Fibroblast of villous mesenchyme (primary cell): ENCODE measurements at places on chromosomes 5 and 9.
A peak's percentile ranks its signal among the peaks of the same experiment; 100 is the strongest.

DNA sequence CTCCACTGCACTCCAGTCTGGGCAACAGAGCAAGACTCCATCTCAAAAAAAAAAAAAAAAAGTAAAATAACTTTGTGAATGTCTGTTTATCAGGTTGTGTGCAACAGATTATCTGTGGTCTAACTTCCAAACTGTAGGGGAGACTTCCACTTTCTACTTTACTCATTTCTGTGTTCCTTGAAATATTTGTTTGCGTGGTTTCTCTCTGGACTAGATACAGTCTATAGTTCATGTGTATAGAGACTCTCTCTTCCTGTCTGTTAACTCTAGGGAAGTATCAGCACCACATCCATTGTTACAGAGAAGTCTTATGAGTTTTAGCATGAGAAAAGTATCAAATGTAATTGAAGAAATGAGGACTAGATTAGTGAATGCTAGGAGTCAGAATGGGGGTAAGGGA lies 168.3 kb downstream of the LPAR1 start:
- DNase-seq, result no peak

DNA sequence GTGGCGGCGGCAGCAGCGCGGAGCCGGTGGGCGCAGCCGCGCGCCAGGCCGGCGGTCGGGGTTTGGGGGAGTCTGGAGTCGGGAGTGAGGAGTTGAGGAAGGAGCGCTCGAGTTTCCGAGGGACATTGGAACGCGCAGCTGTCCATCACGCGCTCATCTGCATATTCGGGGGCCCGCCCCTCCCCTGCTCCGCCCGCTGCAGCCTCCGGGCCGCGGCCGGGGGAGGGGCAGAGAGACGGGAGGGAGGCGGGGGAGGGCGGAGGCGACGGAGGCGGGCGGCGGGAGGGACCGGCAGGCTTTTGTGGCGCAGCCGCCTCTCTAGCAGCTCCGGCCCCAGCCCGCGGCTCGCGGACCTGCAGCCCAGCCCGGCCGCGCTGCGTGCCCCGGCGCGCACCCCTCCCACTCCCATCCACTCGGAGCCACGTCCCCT lies at the start of gene IRX2:
IRX2 (minus strand) TSS at position 86 of the 430 bp plus-strand sequence. CDS start 264 bp downstream, outside the sequence.
- peak; percentile 53 for DNase-seq

DNA sequence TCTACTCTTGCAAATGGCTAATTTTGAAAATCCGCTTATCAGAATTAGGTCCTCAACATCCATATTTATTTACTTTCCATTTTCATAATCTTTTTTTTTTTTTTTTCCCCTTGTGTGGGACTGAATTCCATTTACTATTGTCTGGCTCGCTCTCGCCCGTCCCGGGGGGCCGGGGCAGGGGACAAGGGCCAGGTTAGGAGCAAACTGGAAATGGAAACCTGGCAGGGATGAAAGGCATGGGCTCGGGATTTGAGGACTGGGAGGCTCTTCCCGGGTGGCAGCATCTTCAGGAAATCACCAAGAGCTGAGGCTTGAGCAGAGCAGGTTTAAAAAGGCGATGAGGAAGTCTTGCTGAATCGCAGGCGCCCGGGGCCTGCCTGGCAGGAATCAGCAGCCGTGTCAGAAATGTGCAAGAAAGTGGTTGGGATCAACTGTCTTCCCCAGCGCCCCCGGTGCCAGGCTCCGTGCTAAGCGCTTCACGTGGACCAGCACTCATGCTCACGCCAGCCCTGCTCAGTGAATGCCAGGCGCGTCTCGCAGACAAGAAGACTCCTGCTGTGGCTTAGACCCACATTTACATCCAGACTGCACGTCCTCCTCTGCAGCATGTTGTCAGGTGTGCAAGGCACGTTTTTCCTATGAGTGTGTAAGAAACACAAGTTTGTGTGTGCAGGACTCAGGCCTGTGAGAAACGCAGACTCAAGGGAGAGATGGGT lies 66.3 kb upstream of the UNC5A start:
- DNase-seq, result no peak

DNA sequence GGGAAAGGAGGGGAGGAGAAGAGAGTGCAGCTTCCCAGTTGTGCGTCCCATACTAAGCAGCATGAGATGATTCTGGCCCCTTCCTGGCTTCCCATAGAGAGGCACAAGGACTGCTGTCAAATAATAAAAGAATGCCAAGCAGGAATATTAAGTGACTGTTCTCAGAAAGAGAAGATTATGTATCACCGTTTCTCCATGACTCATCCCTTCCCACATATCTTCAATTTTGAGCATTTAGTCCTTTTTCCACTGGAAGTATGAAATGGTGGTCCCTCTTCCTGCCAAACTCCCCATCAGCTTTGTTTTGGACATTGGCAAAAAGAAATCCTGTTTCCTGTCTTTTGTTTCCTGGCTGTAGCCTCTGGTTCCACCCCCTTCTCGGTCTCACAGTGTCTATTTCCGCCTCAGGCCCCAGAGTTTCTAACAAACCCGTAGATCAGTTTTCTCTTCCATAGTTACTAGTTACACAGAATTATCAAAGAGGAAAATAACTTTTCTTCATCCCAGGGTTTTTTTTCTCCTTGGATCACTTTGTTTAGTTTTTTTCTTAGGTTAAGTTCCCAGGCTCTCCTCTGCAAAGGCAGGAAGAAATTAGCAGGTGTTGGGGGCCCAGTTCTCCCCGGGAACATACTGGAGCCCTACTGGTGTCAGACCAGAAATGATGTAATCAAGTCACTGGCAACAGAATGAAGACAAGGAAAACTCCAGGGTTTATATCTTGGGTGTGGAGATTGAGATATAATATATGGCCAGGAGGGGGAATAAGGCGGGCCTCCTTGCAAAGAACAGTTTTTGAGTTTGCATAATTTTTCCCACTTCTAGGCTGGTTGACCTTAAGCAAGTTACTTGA lies 26.4 kb upstream of the ARHGAP26 start:
- DNase-seq, result no peak

- DNase-seq, result peak; percentile 63
These were observed 258.7 kb upstream of the ARRDC3 start for GRCh38 chr5:91641730-91642350.

DNA sequence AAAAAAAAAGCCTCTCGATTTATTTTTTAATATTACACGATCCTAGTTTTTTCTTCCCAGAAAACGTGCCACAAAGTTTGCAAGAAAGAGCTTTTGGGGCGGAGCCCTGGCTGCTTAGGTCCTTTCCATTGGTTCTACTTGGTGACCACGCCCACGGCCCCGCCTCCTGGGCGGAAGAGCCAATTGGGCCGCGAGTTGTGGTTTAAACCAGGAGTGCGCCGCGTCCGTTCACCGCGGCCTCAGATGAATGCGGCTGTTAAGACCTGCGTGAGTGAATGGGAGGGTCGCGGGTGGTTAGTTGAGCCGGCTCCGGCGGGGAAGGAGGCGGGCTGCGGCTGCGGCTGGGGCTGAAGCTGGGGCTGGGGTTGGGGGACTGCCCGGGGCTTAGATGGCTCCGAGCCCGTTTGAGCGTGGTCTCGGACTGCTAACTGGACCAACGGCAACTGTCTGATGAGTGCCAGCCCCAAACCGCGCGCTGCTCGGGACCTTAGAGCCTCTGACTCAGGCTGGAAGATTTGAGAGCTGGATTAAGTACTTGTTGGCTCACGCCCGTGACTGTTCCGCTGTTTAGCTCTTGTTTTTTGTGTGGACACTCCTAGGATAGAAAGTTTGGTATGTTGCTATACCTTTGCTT lies at the start of gene PTTG1:
PTTG1 (plus strand) TSS at position 231 of the 634 bp plus-strand sequence. CDS start 458 bp downstream, outside the sequence.
- peak; percentile 97 for DNase-seq

GRCh38 chr5:78591972-78592700 lies 56.4 kb downstream of the LHFPL2 start:
- no peak for DNase-seq

DNA sequence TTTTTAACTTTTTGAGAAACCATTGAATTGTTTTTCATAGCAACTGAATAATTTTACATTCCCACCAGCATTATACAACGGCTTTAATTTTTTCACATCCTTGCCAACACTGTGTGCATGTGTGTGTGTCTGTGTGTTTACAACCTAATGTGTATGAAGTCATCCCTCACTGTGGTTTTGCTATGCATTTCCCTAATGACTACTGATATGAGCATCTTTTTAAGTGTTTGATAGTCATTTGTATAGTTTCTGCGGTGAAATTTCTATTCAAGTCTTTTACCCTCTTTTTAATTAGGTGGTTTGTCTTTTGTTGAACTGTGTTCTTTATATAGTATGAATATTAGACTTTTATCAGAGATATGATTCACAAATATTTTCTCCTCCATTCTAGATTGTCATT lies 263.1 kb upstream of the COX7C start:
- no peak for DNase-seq
